Stimulated activated CD4-positive, alpha-beta T cell treated with anti-CD3 and anti-CD28 coated beads, Interleukin-4, amount 100 ng/mL, for 48 hours (primary cell): ENCODE measurements at places on chromosomes 6 and 20.
A peak's percentile ranks its signal among the peaks of the same experiment; 100 is the strongest.

- no peak for DNase-seq
Observed at GRCh38 chr6:56798163-56798562, 155.5 kb upstream of the DST start.

DNA sequence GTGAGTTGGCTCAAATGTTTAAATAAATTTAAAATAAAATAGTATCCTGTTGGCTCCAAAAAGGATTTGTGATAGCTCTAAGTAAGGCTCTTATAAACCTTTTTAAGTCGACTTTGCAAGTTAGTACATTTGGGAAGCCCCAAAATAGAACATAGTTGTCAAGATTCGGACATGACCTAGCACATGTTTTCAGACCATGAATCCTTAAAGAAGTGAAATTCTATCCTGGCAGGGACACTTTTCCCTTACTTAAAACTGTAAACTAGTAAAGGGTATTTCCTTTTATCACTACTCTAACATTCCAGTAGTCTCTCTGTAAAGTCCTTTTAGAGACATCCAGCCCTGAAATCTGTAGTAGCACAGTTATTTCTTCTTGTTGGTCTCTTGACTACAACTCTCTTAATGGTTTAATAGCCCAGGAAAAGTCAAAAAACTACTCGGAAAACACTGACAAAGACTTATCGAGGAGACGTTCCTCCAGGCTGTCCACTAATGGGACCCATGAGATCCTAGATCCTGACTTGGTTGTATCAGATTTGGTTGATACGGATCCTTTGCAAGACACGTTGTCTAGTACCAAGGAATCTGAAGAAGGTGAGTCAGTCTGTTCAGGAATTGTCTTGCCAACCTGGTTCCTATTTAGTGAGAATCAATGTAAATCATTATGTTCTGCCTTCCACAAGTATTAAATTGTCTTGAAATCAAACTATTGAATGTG lies 83.6 kb downstream of the SCAND1 start:
- DNase-seq: no peak

DNA sequence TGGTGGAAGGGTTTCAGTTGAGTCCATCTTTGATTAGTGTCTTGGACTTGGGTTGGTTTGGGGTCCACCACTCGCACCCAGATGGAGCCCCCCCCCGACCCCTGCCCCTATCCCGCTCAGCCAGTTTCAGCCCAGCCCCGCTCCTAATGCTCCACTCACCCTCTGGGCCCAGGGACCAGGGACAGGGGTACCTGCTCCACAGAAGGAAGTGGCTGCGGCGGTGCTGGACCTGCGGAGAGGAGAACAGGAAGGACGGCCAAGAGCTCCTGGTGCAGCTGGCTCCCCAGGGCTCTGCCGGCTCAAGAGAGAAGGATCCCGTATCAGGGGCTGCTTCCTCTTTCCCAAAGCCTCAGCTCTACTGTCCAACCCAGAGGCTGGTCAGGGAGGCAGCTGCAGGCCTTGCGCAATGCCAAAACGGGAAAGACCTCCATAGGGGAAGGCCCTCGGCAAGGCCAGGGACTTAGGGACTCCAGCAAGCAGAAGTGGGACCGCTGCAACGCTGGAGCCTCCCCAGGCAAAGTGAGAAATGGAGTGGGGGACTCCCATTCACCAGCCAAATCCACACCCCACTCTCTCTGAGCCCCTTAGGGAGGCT lies at the start of gene SIGLEC1:
SIGLEC1 (minus strand) TSS at position 322 of the 595 bp plus-strand sequence. CDS start 5,472 bp downstream, outside the sequence.
- no peak for DNase-seq

GRCh38 chr6:42315991-42316970 lies 98.6 kb upstream of the MRPS10 start:
- DNase-seq: no peak

DNA sequence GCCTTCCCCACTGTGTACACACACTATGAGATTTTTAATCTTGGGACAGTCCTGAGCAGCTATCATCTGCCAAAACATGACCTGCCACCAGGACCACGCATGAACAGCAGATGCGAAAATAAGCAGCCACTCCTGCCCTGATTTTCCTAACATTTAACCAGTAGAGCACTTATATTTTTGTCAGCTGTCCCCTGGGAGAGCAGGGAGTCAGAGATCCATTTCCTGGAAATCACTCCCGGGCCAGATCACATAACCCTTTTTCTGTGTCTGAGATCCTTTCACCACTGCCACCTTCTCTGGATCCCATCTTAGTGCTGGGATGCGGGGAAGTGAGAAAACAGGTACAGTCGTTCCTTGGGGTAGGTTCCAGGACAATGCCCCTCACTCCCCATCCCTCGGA lies 5.7 kb downstream of the SDCBP2 start:
- no peak for DNase-seq

- DNase-seq: no peak
Observed at GRCh38 chr6:36967757-36968156, 13.2 kb downstream of the PI16 start.

GRCh38 chr6:4853782-4854511 lies 77.7 kb downstream of the CDYL start:
- peak; percentile 3 for DNase-seq

DNA sequence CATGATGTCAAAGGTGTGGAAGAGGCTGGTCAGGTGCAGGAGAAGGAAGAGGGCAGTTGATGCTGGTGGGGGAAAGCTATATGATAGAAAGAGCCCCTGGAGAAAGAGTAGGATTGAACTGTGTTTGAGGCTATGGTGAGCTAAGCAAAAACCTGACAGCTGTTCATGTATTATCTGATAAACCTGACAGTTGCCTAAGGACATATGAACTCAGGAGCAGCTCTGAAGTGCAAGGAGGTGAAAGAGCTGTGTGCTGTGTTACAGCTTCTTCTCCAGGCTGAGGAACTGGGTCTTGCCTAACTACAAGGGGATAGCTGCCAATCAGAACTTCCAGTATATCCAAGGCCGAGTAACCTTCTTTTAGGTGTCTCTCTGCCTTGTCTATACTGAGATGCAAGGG lies 81.8 kb downstream of the LCA5 start:
- no peak for DNase-seq

DNA sequence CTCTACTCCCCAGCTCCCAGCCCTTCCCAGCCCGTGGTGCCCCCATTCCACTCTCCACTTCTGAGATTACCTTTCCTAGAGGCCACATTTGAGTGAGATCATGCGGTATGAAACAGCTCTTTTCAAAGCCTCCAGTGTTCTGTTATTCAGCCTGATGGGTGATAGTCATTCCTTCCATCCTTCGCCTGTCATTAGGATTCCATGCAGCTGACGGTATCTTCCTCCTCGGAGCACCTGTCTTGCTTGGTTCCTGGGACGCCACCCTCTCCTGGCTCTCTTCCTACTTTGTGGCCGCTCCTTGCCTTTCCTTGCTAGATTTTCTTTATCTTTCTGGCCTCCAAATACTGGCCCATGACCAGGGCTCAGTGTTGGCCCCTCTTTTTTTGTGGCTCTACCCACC lies 137.0 kb downstream of the ARID1B start:
- DNase-seq: no peak

- DNase-seq: no peak
Observed at GRCh38 chr20:33551778-33552177, 61.9 kb downstream of the CBFA2T2 start.

GRCh38 chr20:33093074-33093473 lies 13.6 kb downstream of the BPIFB4 start:
- DNase-seq: no peak

- no peak for DNase-seq
Observed at GRCh38 chr6:157904999-157905398, 76.7 kb upstream of the SYNJ2 start.

DNA sequence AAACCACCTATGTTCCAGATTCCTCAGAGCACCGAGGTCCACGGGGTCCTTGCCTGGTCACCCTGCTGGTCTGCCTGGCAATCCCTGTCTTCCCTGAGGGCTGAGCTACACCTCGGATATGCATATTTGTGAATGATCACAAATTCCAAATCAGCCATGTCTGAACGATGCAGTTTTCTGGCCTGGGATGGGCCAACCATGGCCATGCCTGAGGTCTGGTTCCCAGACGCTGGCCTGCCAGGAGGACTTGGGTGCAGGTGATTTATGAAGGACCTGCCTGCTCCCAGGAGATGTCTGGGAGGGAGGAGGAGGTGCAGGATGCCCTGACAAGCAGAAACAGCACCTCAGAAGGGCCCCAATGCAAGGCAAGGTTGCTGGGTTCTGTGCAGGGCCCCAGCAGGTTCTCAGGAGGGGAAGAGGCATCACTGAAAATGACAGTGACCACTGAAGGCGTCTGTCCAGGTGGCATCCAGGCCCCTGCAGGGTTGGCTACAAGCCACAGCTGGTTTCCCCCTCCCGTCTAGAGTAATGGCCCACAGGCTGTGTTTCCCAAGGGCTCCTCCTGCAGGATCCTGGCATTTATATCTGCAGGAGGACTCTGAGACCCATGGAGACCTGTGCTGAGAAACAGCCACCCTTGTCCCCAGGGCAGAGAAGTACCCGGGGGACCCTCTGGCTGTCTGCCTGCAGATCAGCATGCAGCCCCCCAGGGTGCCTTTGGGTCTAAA lies 205.3 kb downstream of the TAF4 start:
- DNase-seq: no peak

DNA sequence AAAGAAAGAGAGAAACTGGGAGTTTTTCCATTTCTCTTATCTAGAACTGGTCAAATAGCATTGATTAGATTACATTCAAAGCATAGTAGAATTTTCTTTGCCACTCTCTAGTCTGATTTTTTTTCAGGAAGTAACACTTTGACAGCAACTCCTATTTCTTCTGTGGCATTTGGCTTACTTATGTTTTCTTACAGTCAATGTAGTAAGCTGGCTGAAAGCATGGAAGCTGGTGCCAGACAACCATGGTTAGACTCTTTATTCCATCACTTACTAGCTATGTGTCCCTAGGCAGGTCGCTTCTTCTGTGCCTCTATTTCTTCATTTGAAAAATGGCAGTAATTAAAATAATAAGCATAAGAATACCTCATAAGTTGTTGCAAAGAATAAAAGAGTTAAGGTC lies 54.2 kb upstream of the OPRM1 start:
- no peak for DNase-seq

DNA sequence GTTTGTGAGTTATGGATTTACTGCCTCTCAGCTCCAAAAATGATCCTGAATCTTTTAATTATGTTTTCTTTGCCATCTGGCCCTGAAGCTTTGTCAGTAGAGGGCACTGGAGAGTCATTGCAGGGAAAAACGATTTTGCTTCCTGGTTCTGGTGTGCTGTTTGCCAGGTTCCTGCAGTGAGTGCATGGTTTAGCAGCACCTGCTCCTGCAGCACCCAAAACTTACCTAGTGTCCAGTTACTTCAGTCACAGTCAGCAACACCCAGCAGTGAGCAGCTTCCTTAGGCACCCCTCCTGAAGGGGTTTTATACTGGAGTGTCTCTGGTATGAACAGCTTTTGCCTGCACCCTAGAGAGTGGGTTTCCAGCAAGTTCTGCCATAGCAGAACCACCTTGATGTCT lies 6.0 kb upstream of the TRIM26 start:
- no peak for DNase-seq

- no peak for DNase-seq
Observed at GRCh38 chr20:2220298-2220697, 75.5 kb upstream of the TGM3 start.
